A549 treated with CORT108297 at 1 μM for 4 hours (cell line): ENCODE measurements at places on chromosomes 11 and 22. TPM values are rescaled to one million over a fixed set of nuclear protein-coding genes. Genes with fewer than 3 reads are reported as not detected.

EIF3D gene
- 155 to 212 TPM (median 161 TPM) in 5 replicates for total RNA-seq

TRIM51 gene
- total RNA-seq: not detected in 5 replicates

PRDM11 gene
- 4.4 to 8.6 TPM (median 8.0 TPM) in 5 replicates for total RNA-seq

NKAPD1 gene
- 12.1 to 18.8 TPM (median 14.4 TPM) in 5 replicates for total RNA-seq

OR5B21 gene
- total RNA-seq: not detected in 5 replicates

UBXN1 gene
- 106 to 130 TPM (median 120 TPM) in 5 replicates for total RNA-seq

PYGM gene
- total RNA-seq: 0.18 to 0.54 TPM (median 0.25 TPM) in 5 replicates

HOATZ gene
- not detected in 5 replicates for total RNA-seq

MMP12 gene
- total RNA-seq: 0.05 to 0.07 TPM (median 0.06 TPM) in 3 of 5 replicates, not detected in the others

TMEM25 gene
- 0.17 to 0.88 TPM (median 0.44 TPM) in 5 replicates for total RNA-seq

TMEM191B gene
- total RNA-seq: 1.1 to 2.2 TPM (median 1.4 TPM) in 5 replicates

OR52K1 gene
- total RNA-seq: not detected in 5 replicates

OR6M1 gene
- total RNA-seq: not detected in 5 replicates

ADAMTS8 gene
- total RNA-seq: 0.37 to 0.66 TPM (median 0.53 TPM) in 5 replicates

USP2 gene
- total RNA-seq: 0.33 to 0.53 TPM (median 0.42 TPM) in 5 replicates

KCNK4 gene
- 0.07 to 0.10 TPM (median 0.09 TPM) in 3 of 5 replicates, not detected in the others for total RNA-seq

TEAD1 gene
- 43.8 to 73.7 TPM (median 62.9 TPM) in 5 replicates for total RNA-seq

ANGPTL5 gene
- total RNA-seq: 0.05 TPM in 2 of 5 replicates, not detected in the others

GPR83 gene
- total RNA-seq: 0.03 to 0.08 TPM (median 0.05 TPM) in 5 replicates

OR6A2 gene
- not detected in 5 replicates for total RNA-seq

OR51E2 gene
- not detected in 5 replicates for total RNA-seq

CDC42BPG gene
- total RNA-seq: 1.0 to 3.0 TPM (median 1.8 TPM) in 5 replicates

SPDYC gene
- total RNA-seq: not detected in 5 replicates

GDPD4 gene
- not detected in 5 replicates for total RNA-seq

SCN4B gene
- 0.03 to 0.08 TPM (median 0.07 TPM) in 5 replicates for total RNA-seq

WNT7B gene
- total RNA-seq: 87.1 to 129 TPM (median 125 TPM) in 5 replicates

CCND1 gene
- 175 to 256 TPM (median 222 TPM) in 5 replicates for total RNA-seq

SHANK3 gene
- 3.0 to 5.7 TPM (median 4.6 TPM) in 5 replicates for total RNA-seq

NAV2 gene
- total RNA-seq: 15.6 to 25.7 TPM (median 20.8 TPM) in 5 replicates

PHOX2A gene
- total RNA-seq: not detected in 5 replicates

YPEL4 gene
- total RNA-seq: 0.22 to 0.47 TPM (median 0.27 TPM) in 5 replicates

SCGB1D2 gene
- 0.30 TPM in 1 of 5 replicates, not detected in the others for total RNA-seq

TIGD3 gene
- total RNA-seq: 0.60 to 1.1 TPM (median 1.0 TPM) in 5 replicates

MS4A6A gene
- not detected in 5 replicates for total RNA-seq

CCDC81 gene
- 0.18 to 0.38 TPM (median 0.23 TPM) in 5 replicates for total RNA-seq

ANO9 gene
- total RNA-seq: 0.55 to 1.8 TPM (median 1.0 TPM) in 5 replicates

OR51A2 gene
- not detected in 5 replicates for total RNA-seq

ANKRD42 gene
- total RNA-seq: 7.5 to 9.9 TPM (median 9.1 TPM) in 5 replicates

DDTL gene
- total RNA-seq: 1.5 to 2.1 TPM (median 1.9 TPM) in 5 replicates

PATE4 gene
- not detected in 5 replicates for total RNA-seq

GP1BB gene
- total RNA-seq: 0.28 to 1.8 TPM (median 1.6 TPM) in 5 replicates

PKNOX2 gene
- 0.02 TPM in 1 of 5 replicates, not detected in the others for total RNA-seq

FJX1 gene
- total RNA-seq: 30.2 to 43.8 TPM (median 40.0 TPM) in 5 replicates

IGLL5 gene
- not detected in 5 replicates for total RNA-seq

CCDC89 gene
- not detected in 5 replicates for total RNA-seq

SNX32 gene
- 0.06 to 0.27 TPM (median 0.08 TPM) in 3 of 5 replicates, not detected in the others for total RNA-seq

SYT7 gene
- total RNA-seq: 0.72 to 1.2 TPM (median 1.0 TPM) in 5 replicates

TMEM121B gene
- total RNA-seq: 0.05 to 0.16 TPM (median 0.09 TPM) in 5 replicates

RPS3 gene
- total RNA-seq: 3,282 to 4,477 TPM (median 3,376 TPM) in 5 replicates

ESAM gene
- total RNA-seq: 9.1 to 13.4 TPM (median 12.1 TPM) in 5 replicates

NLRP6 gene
- not detected in 5 replicates for total RNA-seq

DEPDC7 gene
- 6.5 to 10.1 TPM (median 7.8 TPM) in 5 replicates for total RNA-seq

CHRNA10 gene
- total RNA-seq: 0.78 to 2.1 TPM (median 0.93 TPM) in 5 replicates

APOA5 gene
- total RNA-seq: not detected in 5 replicates

NNMT gene
- total RNA-seq: 216 to 289 TPM (median 270 TPM) in 5 replicates

PRAME gene
- total RNA-seq: 99.6 to 116 TPM (median 112 TPM) in 5 replicates

SYCE3 gene
- 0.23 to 0.34 TPM (median 0.30 TPM) in 3 of 5 replicates, not detected in the others for total RNA-seq
